ENCODE measurements at places on chromosomes 11 and 22. TPM values are rescaled to one million over a fixed set of nuclear protein-coding genes. Genes with fewer than 3 reads are reported as not detected.

- no peak for DNase-seq
These were observed 48.4 kb downstream of the ELP4 start for GRCh38 chr11:31558001-31558400.

DNA sequence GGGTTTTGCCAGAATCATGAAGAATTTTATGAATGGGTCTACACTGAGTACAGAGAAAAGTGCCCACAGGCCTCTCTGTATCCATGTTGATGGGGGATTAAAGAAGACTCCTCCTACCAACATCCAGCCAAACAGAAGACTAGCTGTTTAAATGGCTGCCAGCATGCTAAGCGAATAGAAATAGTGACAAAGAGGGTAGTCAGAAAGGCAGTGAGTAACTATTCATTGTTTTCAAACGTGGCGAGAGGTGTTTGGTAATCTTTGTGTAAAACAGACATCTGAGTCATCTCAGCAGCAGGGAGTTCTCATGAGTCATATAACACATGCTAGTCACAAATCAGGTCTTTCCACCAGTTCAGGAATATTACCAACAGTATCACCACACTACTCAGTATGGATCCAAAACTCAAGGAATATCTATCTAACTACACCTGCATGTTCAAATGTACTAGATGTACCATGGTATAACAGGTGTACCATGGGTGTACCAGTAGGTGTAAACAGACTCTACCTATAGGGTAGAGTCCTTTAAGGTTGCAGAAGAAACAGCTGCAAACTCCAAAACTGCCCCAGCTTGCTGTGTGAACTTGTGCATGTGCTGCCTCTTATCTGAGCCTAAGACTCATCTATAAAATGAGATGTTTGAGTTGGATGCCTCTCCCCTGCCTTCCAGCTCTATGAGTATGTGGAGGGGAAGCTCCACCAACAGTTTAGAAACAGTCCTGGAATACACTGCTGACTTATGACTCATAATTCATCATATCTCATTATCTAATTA, 82.0 kb downstream of the SLC1A2 start:
- DNase-seq: no peak

DNA sequence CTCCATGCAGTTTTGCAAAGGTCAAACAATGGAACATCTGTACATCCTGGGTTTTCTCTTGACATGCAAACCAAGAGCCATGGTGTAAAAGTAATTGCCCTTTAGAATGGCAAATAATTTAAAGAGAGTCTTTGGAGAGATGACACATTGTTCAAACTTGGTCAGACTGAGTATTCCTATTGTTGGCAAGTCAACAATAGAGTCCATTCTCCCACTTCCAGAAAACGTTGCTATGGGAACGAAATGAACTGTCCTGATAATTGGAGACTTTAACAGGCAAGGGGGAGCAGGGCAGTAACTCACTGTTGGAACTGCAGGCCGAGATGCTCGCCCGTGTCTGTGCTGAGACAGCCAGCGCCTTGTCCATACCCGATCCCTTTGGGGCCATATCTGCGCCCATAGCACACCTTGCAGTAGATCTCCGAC, 13.9 kb downstream of the CSRP3 start:
- no peak for DNase-seq

DNA sequence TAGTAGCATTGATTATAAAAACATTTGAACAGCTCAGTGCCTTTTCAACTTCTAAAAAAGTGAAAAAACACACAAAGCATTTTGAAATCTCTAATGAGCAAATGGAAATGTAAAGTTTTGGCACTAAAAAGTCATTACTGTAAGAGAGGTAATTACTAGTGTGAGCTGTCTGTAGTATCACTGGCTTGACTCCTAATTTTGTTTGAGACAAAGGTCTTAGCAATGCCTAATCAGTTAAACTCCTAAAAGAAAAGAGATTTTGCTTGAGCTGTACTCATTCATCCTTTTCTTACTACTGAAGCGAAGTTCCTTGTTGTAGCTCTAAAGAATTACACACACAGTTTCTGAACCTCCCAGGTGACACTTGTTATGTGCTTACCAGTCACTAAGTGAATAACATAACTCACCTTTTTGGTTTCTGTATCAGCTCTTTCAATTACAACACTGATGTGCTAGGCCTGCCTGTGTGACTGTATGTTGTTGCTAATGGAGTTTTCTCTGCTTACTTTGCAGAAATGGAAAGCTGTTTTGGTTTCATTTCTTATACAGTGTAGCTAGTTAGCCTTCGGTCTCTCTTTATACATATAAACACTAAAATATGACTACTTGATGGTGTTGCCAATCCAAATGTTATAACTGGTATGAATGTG, 924.4 kb upstream of the TENM4 start:
- DNase-seq: no peak

- DNase-seq: peak; percentile 41
These were observed 509 bp upstream of the PRRG4 start for GRCh38 chr11:32829157-32829679.

- DNase-seq: no peak
These were observed 60.3 kb downstream of the SYTL2 start for GRCh38 chr11:85750646-85751045.

DNA sequence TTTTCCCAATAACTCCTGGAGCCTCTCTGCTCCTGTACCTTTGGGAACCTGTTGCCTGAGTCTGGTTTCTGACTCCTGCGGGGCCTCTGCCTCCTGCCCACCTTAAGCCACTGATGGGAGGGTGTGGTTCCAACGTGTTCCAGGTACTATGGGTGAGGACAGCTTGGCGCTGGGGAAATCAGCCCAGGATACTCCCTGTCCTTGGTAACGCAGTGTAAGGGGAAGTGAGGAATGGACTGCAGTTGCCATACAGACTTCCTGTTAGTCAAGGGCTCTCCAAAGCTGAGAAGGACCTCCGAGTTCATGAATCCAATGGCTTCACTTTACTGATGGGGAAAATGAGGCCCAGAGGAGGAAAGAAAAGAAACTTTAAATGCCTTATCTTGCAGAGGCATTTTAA, 1.2 kb upstream of the MARK2 start:
- no peak for DNase-seq

- no peak for DNase-seq
These were observed 526.7 kb downstream of the BRD1 start for GRCh38 chr22:49300951-49301397.

GRCh38 chr22:24601217-24602104, 1.5 kb upstream of the GGT1 start:
- DNase-seq: no peak

DNA sequence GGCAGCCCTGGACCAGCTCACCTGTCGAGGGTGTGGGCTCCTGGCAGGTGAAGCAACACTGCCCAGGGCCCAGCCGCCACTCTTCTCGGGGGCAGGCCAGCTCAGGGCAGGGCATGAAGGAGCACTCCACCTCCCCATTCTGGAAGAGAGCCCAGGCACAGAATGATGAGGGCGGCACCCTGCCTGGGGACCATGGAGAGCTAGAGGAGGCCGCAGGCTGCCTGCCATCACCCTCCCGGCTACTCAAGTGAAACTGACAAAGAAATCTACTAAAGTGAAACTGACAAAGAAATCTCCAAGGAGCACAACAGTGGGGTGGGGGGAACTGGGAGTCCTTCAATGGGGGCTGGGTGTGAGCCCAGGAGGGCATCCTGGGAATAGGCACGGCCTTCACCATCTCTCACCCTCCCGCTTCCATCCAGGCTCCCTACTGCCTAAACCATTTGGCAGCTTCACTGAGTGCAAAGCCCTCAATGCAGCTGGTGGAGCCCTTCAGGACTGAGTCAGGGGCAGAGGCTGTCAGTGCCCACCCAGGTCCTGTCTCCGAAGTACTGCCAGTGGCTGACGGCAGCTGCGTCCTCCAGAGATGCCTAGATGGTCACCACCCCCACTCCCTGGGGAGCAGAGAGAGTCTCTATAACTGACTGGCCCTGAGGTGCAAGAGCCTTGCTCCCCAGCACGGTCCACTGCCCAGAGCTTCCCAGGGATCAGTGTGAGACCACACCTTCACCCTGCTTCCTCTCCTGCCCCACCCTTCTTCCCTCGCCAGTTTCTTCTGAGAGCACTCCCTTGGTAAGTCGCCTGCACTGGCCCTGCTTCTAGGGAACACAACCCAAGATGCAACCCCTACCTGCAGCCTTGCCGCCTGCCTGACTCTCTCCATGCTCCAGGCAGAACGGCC, 21.7 kb downstream of the VWCE start:
- no peak for DNase-seq

GRCh38 chr22:43118953-43119458, 8.5 kb downstream of the BIK start:
- no peak for DNase-seq

DNA sequence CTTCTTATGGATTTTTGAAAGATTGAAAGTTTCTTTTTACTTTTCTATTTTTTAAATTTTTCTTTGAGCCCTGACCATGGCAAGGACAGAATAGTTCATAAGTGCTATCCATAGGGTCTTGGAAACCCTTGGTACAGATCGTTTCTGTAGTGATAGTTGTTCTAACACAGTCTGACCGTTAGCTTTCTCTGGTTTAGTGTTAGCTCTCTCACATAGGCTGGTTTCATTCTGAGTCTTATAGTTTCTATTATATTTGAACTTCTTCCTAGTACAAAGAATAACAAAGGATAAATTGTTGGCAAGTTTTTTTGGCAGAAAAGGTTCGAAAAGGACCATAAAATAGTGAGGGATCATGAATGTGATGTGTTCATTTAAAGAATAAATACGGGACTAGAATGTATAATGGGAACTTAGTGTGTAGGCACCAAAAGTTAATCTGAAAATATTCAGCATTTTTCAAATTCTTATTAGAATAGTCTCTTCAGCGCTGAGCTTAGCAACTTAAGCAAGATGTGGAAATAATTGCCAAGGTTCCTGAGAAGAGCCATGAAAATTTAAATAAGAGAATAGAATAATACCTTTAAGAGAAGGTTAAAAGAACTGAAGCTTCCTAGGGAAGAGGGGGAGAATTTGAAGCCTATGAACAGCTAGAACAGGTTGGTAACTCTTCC, 24.1 kb downstream of the FDX1 start:
- no peak for DNase-seq

GRCh38 chr11:68297812-68298658, 14.4 kb upstream of the LRP5 start:
- no peak for DNase-seq

HDAC10 gene
- 20.0 TPM for total RNA-seq

Data from urinary bladder (tissue), 4 donors.